Breast epithelium (tissue), 4 donors: ENCODE measurements at places on chromosomes 4 and X. TPM values are rescaled to one million over a fixed set of nuclear protein-coding genes. Genes with fewer than 3 reads are reported as not detected.
A peak's percentile ranks its signal among the peaks of the same experiment; 100 is the strongest.

Gene CTBP1
- 133 TPM for total RNA-seq

Gene BMP3
- 2.6 TPM for total RNA-seq

Gene RASSF6
- total RNA-seq = 11.7 TPM

Gene PRDM5
- total RNA-seq = 27.5 TPM

Gene EPHA5
- total RNA-seq = not detected

Gene ITIH6
- total RNA-seq = 2.3 TPM

Gene IL2RG
- total RNA-seq = 10.8 TPM

Gene RHOXF1
- not detected for total RNA-seq

Gene SLC38A5
- 0.96 TPM for total RNA-seq

Gene FDCSP
- 13.4 TPM for total RNA-seq

Gene GPR143
- 3.4 TPM for total RNA-seq

DNA sequence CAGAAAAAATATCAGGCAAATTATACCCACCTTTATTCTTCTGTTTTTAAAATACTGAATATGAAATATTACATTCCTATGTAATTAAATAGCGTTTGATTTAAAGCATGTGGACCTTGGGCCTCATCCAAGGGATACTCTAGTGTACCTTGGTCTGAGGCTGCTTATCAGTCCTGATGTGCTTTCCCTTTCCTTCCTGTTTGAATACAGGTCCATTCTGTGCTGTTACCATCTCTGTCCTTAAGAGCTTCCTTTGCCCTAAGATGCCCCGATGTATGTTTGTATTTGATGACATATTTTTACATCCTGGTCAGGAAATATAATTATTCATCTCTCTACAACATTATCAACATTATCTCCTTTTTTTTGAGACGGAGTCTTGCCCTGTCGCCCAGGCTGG is 24.1 kb downstream of the FAT4 start:
- no peak overlapping the region for H3K27ac ChIP-seq
- no peaks in the 10 kb centered on the region for H3K4me1 ChIP-seq
- no peak for DNase-seq
- H3K4me3 ChIP-seq = no peak overlapping the region
- H3K27me3 ChIP-seq = no peaks in the 10 kb centered on the region

DNA sequence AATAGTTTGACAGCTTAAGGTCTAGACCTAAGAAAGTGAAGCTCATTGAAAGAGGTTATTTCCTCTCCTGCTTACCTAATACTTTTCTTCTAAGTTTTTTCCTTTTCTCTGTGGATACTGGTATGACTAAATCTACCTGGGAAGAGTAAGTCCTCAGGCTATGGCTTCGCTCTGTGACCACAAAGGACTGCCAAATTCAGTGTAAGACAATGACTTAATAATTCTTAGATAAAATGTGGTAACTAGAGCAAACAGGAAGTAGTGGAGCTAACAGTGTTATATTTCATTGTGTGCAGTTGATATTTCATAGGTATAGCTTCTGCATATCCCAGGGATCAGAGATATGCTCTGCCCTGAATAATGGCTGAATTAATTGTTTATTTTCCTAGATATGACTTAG is 418.9 kb downstream of the CCSER1 start:
- H3K36me3 ChIP-seq = no peaks in the 10 kb centered on the region
- no peak overlapping the region for H3K27ac ChIP-seq
- no peak for DNase-seq
- no peak overlapping the region for H3K4me3 ChIP-seq

DNA sequence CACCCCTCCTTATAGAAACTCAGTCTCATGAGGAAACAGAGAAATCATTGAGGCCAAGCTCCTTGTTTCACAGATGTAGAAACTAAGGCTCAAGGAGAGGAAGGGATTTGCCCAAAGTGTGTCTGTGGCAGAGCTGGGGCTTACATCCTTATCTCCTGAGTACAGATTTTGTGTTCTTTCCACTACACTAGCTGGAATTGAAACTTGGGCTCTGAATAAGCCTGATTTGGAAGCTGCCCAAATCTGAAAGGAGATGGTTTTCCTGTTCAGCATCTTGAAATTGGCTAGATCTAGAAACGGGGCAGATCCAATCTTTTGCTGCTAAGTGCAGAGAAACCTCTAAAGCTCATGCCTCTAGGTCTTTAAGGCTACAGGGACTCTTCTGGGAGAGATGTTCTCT is 24.3 kb downstream of the AWAT2 start:
- H3K27me3 ChIP-seq = peaks cover 54% of the 10 kb centered on the region
- no peak for DNase-seq
- no peaks in the 10 kb centered on the region for H3K36me3 ChIP-seq

DNA sequence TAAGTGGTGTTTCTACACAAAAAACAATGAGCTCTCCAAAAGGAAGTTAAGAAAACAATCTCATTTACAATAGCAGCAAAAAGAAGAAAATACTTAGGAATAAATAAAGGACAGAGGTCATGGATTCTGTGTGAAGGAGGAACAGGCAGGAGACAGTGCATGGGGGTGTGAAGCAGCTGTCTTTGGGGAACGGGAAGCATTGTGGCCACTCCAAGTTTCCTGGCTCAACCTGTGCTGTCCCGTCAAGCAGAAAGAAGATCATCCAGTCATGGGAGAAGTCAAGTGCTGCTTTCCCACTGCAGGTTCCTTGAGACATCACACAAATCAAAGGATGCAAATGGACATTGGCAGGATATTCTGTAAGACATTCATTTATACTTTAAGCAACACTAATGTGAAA is 66.1 kb upstream of the MAML3 start:
- no peak for DNase-seq
- H3K27ac ChIP-seq = no peak overlapping the region
- H3K4me3 ChIP-seq = no peak overlapping the region
- no peaks in the 10 kb centered on the region for H3K4me1 ChIP-seq
- no peaks in the 10 kb centered on the region for H3K27me3 ChIP-seq
- H3K36me3 ChIP-seq = no peaks in the 10 kb centered on the region

GRCh38 chr4:30770812-30771211 is 50.6 kb downstream of the PCDH7 start:
- H3K4me1 ChIP-seq = no peaks in the 10 kb centered on the region
- DNase-seq = no peak
- no peak overlapping the region for H3K27ac ChIP-seq

DNA sequence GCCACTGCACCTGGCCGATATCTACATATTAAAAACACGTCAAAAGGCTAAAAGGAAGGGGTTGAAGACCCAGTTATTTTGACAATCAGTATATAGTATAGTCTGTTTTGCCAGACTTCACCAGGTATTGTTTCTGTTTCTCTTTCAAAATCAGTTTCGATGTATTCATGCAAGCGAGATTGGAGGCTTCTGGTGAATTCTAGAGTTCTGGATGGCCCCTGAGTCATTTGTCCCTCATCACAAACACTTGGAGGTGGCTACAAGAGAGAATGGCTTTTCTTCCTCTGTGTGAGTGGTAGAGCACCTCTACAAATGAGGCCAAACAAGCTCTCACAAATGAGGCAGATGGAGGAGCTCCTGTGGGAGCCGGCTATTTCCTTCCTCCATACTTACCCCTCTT is 68.6 kb upstream of the ADGRG2 start:
- H3K27ac ChIP-seq = no peak overlapping the region
- no peak overlapping the region for H3K4me3 ChIP-seq
- no peaks in the 10 kb centered on the region for H3K27me3 ChIP-seq
- H3K4me1 ChIP-seq = no peaks in the 10 kb centered on the region
- no peaks in the 10 kb centered on the region for H3K36me3 ChIP-seq

GRCh38 chr4:10048941-10049697 is 27.8 kb upstream of the SLC2A9 start:
- no peaks in the 10 kb centered on the region for H3K4me1 ChIP-seq
- no peak overlapping the region for H3K4me3 ChIP-seq
- peak overlapping the region; percentile 57 for H3K27ac ChIP-seq

GRCh38 chrX:12225107-12225506 is 86.8 kb downstream of the FRMPD4 start:
- H3K4me3 ChIP-seq = no peak overlapping the region
- no peaks in the 10 kb centered on the region for H3K4me1 ChIP-seq
- no peaks in the 10 kb centered on the region for H3K36me3 ChIP-seq
- H3K27me3 ChIP-seq = peaks cover 4% of the 10 kb centered on the region
- no peak for DNase-seq
- no peak overlapping the region for H3K27ac ChIP-seq

- no peaks in the 10 kb centered on the region for H3K27me3 ChIP-seq
- no peak for DNase-seq
- H3K4me1 ChIP-seq = no peaks in the 10 kb centered on the region
- H3K36me3 ChIP-seq = no peaks in the 10 kb centered on the region
Observed at GRCh38 chr4:136599890-136600289, 932.4 kb downstream of the PCDH18 start.

GRCh38 chr4:118734491-118735205 is 49.5 kb downstream of the METTL14 start:
- H3K4me3 ChIP-seq = no peak overlapping the region
- no peak overlapping the region for H3K27ac ChIP-seq
- H3K27me3 ChIP-seq = no peaks in the 10 kb centered on the region
- no peak for DNase-seq
- peaks cover 2% of the 10 kb centered on the region for H3K36me3 ChIP-seq

DNA sequence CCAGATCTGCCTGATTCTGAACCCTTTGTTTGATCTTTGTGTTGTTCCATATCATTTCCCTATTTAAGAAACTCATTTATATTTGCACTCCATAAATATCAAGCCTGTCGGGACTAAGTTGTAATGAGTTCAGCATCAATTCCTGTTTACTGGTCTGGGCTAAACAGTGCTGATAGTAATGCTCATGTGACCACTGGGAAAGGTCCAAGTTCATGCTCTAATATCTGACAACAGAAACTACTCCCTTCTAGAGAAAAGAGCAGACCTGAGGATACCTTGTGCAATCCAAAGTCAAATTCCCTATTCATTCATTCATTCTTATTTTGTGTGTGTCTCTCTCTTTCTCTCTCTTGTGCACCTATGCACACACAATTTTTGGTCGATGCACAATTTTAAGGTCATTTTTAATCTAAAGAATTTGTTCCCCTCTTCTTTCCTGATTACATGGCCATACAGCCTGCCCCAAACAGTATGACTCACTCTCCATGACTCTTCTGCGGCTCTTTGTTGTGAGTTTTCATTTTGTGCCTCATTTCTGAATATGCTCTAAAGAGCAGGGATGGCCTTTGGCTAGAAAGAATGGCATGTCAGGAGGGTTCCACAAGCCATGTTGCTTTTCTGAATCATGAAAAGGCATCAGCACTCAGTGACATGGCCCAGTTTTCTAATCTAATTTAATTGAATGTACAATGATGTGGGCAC is 664.3 kb downstream of the RPA4 start:
- no peak for DNase-seq
- no peak overlapping the region for H3K27ac ChIP-seq
- H3K4me1 ChIP-seq = no peaks in the 10 kb centered on the region

DNA sequence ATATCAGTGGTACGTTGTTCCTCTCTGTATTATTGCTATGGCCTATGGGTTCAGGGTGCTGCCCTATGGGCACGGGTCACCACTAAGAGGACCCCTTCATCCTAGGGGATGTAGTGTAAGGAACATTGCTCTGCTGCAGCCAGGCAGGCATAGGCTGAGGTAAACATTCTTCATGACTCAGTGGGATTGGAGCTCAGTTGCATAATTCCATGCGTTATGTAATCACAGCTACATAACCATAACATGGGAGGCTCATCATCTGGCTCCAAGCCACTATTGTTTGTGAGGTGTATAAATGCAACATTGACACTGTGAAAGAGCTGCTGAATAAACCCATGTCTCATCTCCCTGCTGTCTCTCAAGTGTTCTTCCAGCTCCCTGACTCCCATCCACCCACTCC is 375.2 kb downstream of the MAGEE1 start:
- H3K4me3 ChIP-seq = no peak overlapping the region
- H3K4me1 ChIP-seq = no peaks in the 10 kb centered on the region
- no peak overlapping the region for H3K27ac ChIP-seq
- no peaks in the 10 kb centered on the region for H3K36me3 ChIP-seq
- no peaks in the 10 kb centered on the region for H3K27me3 ChIP-seq

GRCh38 chrX:68832101-68832416 is 3.2 kb downstream of the EFNB1 start:
- H3K36me3 ChIP-seq = no peaks in the 10 kb centered on the region
- H3K27ac ChIP-seq = peak overlapping the region; percentile 36
- DNase-seq = no peak
- peaks cover 54% of the 10 kb centered on the region for H3K27me3 ChIP-seq

GRCh38 chr4:22363787-22364186 is 152.1 kb downstream of the ADGRA3 start:
- no peak overlapping the region for H3K27ac ChIP-seq
- H3K4me1 ChIP-seq = no peaks in the 10 kb centered on the region
- no peaks in the 10 kb centered on the region for H3K27me3 ChIP-seq
- no peak for DNase-seq

DNA sequence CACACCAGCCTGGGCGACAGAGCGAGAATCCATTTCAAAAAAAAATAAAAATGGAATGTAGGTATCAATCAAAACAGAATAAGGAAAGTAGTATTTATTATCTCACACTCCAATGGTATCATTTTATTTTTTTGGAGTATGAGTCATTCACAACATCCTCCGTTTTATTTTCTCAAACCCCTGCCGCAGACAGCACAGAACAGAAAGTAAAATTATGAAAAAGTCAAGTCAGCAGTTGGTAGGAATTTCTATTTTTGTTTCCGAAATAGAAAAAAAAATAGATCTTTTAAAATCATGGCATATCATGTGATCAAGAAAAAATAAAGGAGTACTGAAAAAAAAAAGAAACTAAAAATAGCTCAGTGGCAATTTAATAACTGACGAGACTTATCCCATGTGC is 490.7 kb upstream of the TENM3 start:
- DNase-seq = no peak
- no peaks in the 10 kb centered on the region for H3K36me3 ChIP-seq
- H3K27ac ChIP-seq = no peak overlapping the region
- H3K4me3 ChIP-seq = no peak overlapping the region

- no peaks in the 10 kb centered on the region for H3K36me3 ChIP-seq
- DNase-seq = no peak
- no peaks in the 10 kb centered on the region for H3K4me1 ChIP-seq
- H3K27me3 ChIP-seq = peaks cover 6% of the 10 kb centered on the region
Observed at GRCh38 chrX:37455381-37455780, 106.2 kb downstream of the PRRG1 start.

- H3K27me3 ChIP-seq = no peaks in the 10 kb centered on the region
- H3K4me1 ChIP-seq = no peaks in the 10 kb centered on the region
- no peak overlapping the region for H3K27ac ChIP-seq
- no peak for DNase-seq
- no peaks in the 10 kb centered on the region for H3K36me3 ChIP-seq
- no peak overlapping the region for H3K4me3 ChIP-seq
Observed at GRCh38 chrX:123408821-123409737, 225.0 kb downstream of the GRIA3 start.

- no peaks in the 10 kb centered on the region for H3K36me3 ChIP-seq
- no peaks in the 10 kb centered on the region for H3K27me3 ChIP-seq
- DNase-seq = no peak
- H3K27ac ChIP-seq = no peak overlapping the region
- no peaks in the 10 kb centered on the region for H3K4me1 ChIP-seq
Observed at GRCh38 chrX:1507511-1508463, 29.2 kb downstream of the P2RY8 start.

GRCh38 chrX:70254063-70254400 is 6.0 kb downstream of the P2RY4 start:
- H3K4me1 ChIP-seq = no peaks in the 10 kb centered on the region
- no peak for DNase-seq
- H3K4me3 ChIP-seq = no peak overlapping the region
- no peaks in the 10 kb centered on the region for H3K27me3 ChIP-seq
- H3K27ac ChIP-seq = no peak overlapping the region

GRCh38 chr4:87978681-87979080 is 3.2 kb downstream of the SPP1 start:
- no peak overlapping the region for H3K27ac ChIP-seq
- DNase-seq = no peak
- no peaks in the 10 kb centered on the region for H3K4me1 ChIP-seq
- no peaks in the 10 kb centered on the region for H3K27me3 ChIP-seq
- H3K36me3 ChIP-seq = no peaks in the 10 kb centered on the region

GRCh38 chr4:103497692-103498091 is 222.1 kb downstream of the TACR3 start:
- H3K36me3 ChIP-seq = no peaks in the 10 kb centered on the region
- no peaks in the 10 kb centered on the region for H3K27me3 ChIP-seq
- no peak overlapping the region for H3K27ac ChIP-seq
- no peak overlapping the region for H3K4me3 ChIP-seq
- H3K4me1 ChIP-seq = no peaks in the 10 kb centered on the region
